ENCODE measurements at places on chromosomes 2 and 18.

DNA sequence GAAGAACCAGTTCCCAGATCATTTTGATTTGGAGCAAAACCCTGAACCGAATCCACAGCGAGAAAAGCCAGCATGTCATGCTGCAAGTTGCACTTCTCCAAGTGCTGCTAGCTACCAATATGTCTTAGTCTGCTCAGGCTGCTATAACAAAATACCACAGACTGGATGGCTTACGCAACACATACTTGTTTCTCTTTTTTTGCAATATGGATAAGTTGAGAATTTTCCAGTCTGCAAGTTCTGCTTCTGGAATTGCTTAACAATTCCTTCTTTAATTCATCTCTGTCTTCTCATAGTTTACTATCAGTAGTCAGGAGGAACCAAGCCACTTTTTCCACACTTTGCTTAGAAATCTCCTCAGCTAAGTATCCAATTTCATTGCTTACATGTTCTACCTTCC is 105.9 kb upstream of the RBBP8 start:
- no peak for DNase-seq

DNA sequence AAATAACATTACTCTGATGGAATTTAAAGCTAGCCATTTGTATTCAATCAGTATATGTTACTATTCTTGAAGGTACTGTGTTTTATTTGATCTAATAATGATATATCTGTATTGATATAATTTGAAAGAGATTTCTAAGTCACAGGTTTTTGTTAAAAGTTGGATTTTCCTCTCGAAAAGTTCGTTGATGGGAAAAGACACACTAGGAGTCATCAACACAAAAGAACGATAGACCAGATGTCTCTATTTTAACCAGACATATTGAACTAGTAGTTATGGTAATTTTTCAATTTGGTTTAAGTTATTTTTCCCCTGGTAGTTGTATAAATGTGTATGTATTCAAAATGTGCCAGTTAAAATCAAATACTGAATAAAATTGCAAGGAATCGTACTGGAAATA is 2.5 kb downstream of the ASXL3 start:
- no peak for DNase-seq

DNA sequence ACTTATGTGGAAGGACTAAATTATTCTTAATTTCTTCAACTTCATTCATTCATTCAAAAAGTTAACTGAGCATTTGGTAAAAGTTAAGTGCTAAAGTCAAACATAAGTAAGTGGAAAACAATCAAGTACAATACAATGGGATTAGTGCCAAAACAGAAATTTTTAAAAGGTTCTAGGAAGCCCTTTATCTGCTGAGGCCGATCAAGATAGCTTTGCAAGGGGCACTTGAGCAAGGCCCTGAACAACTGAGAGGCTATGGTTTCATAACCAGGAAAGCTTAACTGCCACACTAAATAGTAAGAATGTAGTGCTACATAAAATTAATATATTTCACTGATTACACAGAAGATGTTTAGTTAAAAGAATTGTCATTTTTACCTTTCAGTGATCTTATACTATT is 76.5 kb downstream of the NOL10 start:
- DNase-seq: no peak

DNA sequence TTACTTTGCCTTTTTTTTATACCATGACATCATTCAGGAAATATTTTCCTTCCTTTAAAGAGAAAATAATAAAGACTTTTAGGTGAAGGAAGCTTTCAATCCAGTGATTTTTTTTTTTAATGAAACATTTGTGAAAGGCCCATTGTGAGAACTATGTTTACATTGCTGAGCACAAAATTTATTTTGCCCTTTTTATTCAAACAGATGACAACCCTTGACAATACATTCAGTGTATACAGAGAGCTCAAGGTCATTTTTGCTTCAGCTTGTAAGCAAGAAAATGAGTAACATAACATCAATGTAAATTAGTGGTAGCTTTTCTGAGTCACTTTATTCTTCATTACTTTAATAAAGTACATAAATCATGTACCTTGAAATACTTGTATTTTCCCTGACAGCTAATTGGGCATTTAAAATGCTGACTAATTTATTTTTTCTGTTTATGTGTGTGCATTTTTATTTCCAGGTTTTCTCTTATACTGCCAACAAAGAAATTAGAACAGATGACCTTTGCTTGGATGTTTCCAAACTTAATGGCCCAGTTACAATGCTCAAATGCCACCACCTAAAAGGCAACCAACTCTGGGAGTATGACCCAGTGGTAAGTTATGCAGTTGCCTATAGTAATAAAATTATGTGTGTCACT is 121.6 kb downstream of the GALNT1 start:
- no peak for DNase-seq

GRCh38 chr2:212595036-212595654 is 56.5 kb upstream of the ERBB4 start:
- no peak for DNase-seq

DNA sequence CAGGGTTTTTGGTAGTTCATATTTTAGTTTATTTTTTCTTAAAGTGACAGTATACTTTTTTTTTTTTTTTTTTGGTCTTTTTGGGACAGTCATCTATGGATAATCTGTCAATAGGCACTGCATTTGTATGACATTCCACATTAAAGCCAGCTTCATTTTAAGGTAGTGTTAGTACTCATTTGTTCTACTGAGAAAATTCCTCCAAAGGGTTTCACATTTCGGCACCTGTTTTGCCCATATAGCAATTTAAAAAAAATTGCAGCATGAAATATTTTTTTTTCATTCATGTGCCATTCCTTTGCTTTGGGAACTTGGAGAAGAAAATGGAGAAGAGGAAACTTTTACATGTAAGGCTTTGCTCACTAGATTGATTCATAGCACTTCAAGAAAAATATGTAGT is 276.3 kb upstream of the TCF4 start:
- no peak for DNase-seq

DNA sequence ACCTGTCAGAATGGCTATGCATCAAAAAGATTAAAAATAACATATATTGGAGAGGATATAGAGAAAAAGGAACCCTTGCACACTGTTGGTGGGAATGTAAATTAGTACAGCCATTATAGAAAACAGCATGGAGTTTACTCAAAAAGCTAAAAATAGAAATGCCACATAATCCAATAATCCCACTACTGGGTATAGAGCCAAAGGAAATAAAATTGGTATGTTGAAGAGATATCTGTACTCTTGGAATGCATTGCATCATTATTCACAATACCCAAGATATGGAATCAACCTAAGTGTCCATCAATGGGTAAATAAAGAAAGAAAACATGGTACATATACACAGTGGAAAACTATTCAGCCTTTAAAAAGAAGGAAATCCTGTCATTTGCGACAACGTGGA is 77.2 kb downstream of the C1D start:
- DNase-seq: no peak

DNA sequence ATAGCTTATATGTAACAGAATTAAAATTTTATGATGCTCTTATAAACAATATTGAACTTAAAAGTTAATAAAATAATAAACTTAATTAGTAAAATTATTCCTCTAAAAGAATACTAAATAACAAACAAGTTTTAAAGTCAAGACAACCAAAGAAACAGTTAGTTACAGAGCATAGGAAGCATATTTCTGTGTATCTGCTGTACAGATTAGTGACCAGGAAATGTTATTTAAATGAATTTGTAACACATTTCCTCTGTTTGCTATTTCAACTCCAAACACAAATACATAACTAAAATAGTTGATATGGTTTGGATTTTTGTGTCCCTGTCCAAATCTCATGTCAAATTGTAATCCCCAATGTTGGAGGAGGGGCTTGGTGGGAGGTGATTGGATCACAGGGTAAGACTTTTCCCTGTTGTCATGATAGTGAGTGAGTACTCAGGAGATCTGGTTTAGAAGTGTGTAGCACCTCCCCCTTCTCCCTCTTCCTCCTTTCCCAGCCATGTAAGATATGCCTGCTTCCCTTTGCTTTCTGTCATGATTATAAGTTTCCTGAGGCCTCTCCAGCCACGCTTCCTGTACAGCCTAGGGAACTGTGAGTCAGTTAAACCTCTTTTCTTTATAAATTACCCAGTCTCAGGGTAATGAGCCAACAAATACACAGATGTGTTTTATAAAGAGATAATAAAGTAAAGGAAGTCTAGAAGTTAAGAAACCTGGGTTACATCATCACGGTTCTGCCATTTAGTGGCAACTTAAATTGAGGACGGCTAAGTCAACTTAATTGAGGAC is 51.8 kb downstream of the ROCK2 start:
- no peak for DNase-seq

DNA sequence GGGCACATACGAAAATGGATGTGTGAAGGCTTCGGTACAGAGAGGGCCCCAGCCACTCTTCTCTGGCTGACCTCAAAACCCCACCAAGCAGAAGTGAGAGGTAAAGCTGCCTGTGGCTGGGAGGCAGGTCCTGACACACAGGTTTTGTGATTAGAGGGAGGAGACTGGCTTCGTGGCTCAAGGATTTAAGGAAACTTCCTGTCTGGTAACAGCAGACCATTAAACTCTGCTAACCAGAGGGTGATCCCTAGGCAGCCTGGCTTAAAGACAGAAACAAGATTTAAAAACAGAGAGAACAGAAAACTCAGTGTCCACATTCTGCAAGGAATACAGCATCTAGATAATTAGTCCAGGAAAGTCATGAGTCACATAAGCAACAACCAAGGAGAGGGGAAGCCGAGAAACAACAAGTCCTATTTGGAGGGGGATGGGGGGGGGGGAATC is 101.9 kb downstream of the NFATC1 start:
- DNase-seq: no peak

GRCh38 chr2:59856391-59856790 is 697.1 kb downstream of the BCL11A start:
- no peak for DNase-seq

DNA sequence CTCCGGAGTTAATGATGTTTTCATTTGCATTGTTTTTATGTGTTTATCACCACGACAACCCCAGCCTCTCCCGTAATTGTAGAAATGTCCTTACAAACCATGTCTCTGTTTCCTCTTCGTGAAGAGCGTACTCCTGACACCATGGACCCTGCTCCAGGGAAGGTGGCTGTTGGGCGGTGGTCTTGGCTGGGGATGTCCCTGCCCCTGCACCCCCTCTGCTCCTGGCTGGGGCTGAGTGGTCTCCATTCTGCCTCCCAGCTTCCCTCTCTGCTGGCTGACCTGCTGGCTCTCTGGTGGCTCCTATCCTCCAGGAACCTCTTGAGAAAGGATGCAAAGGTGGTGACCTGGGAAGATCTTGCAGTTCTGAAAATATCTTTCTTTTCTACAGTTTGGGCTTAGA is 81.1 kb downstream of the ASB1 start:
- DNase-seq: no peak

DNA sequence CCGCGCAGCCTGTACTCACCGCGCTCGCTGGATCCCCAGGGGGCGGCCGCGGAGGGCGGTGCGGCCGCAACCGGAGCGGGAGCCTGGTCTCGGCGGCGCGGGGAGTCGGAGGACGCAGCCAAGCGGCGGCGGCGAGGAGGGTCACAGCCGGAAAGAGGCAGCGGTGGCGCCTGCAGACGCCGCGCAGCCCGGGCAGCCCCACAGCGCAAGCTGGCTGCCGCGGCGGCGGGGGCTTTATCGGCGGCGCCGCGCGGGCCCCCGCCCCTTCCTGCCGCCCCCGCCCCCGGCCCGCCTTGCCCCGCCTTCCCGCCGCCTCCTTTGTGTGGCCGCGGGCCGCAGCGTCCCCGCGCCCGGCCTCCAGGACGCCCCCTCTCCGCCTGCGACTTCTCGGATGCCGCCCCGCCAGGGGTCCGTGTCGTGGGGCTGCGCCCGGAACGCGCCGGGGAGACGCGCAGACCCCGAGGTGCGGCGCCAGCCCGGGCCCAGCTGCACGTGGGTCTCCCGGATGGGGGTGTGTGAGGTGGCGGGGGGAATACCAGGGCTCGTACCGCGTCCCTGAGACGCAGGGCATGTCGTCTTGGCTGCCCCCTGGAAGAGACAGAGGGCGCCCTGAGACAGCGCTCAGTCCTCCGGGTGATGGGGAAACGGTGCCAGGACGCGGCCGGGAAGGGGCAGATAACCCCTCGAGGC is at the start of gene SERPINE2:
SERPINE2 (minus strand) TSS at position 207 of the 690 bp plus-strand sequence. CDS start 37,386 bp downstream, outside the sequence.
- peak; percentile 72 for DNase-seq

GRCh38 chr18:6096730-6097129 is 201.4 kb upstream of the TMEM200C start:
- DNase-seq: no peak

DNA sequence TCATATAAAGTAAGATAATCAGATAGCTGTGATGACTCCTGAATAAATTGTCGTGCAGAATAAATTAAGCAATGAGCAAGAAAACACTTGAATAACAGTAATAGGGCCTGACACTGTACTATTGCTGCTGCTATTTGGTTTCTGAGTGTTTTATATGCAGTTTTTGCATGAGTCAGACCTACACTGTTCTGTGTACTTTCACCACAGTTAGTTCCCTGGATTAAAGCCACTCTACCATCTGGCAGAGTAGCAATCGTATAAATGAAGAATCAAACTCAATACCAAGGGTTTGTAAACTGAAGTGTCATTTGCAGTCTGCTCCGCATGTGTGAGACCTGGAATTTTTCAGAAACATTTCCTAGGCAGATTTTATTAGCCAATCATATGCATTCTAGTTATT is 398.6 kb upstream of the CDH7 start:
- no peak for DNase-seq

- no peak for DNase-seq
These were observed 37.7 kb upstream of the INHBB start for GRCh38 chr2:120308038-120308910.

- DNase-seq: peak; percentile 55
These were observed at the start of gene ACTG2 for GRCh38 chr2:73892631-73893329. TSS of gene ACTG2 (plus strand) at chr2:73893008. CDS start at chr2:73901312, 8,304 bp downstream.

GRCh38 chr2:42116195-42117181 is 52.7 kb upstream of the EML4 start:
- DNase-seq: no peak

- DNase-seq: no peak
These were observed 788.3 kb upstream of the SALL3 start for GRCh38 chr18:78191276-78191675.

DNA sequence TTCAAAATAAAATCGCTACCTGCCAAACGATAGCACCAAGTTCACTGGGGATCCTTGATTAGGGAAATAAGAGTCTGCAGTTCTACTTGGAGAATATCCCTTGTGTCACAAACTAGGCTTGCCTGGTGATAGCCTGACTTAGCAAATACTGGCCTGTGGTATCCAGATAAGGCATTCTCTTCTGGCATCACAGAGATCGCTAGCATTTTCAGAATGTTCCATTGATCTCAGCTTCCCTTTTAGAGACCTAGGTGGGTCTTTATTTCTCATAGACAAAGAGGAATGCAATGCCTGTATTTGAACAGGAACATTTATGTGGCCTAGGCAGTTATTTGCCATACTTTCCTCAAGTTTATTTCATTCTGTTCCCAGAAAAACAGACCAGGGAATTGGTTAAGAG is 349.1 kb downstream of the STK39 start:
- DNase-seq: no peak

GRCh38 chr18:2513616-2514015 is 57.7 kb downstream of the METTL4 start:
- no peak for DNase-seq

GRCh38 chr2:55907686-55908085 is 15.9 kb downstream of the EFEMP1 start:
- DNase-seq: no peak

Data from type B pancreatic cell (in vitro differentiated cells).